SJCRH30 (cell line): ENCODE measurements at places on chromosomes 6 and 20. TPM values are rescaled to one million over a fixed set of nuclear protein-coding genes. Genes with fewer than 3 reads are reported as not detected.

DNA sequence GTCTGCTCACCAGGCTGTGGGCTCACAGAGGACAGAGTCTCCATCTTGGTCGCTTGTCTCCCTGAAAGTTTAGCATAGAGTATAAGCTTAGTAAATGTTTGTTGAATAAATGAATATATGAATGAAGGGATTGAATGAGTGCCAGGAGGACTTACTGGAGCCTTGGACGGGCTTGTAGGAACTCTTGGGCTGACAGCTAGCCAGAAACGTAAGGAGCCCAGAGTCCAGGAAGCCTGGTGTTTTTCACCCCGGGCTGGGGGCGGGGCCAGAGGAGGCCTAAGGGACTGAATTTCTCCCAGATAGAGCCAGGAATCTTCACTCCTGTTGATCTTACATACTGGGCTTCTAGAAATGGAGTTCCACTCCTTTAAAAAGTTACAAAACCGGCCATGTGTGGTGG lies 68.5 kb upstream of the SRSF6 start:
- H3K4me3 ChIP-seq, result no peak overlapping the region
- H3K27ac ChIP-seq, result no peak overlapping the region
- no peak for DNase-seq
- peaks cover 7% of the 10 kb centered on the region; the same call in 1 of the 2 replicates for H3K27me3 ChIP-seq

DNA sequence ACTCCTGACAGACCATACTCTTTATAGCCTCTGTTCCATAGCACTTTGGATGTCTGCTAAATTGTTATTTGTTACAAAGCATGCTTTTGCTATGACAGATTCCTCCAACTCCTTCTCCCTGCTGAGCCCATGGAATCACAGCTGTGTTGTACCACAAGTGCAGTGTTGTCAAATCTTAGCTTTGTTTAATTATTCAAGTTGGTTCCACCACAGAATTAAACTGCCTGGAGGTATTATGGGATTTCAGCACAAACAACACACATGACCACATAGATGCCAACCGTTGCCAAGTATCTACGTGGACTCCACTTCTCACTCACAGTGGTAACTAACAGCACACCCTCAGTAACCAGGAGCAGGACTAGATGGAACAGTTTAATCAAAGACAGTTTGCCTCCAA lies 32.7 kb upstream of the MARCKS start:
- H3K36me3 ChIP-seq, result no peaks in the 10 kb centered on the region
- peak overlapping the region; percentile 82 for H3K27ac ChIP-seq
- peak; percentile 75 for DNase-seq
- peak overlapping the region; percentile 33 for H3K4me3 ChIP-seq
- no peaks in the 10 kb centered on the region for H3K27me3 ChIP-seq
- peaks cover 39% of the 10 kb centered on the region for H3K4me1 ChIP-seq

- H3K4me3 ChIP-seq, result no peak overlapping the region
- no peaks in the 10 kb centered on the region for H3K4me1 ChIP-seq
- no peaks in the 10 kb centered on the region for H3K27me3 ChIP-seq
- no peak for DNase-seq
These were observed 188.8 kb downstream of the CD83 start for GRCh38 chr6:14306151-14306906.

DNA sequence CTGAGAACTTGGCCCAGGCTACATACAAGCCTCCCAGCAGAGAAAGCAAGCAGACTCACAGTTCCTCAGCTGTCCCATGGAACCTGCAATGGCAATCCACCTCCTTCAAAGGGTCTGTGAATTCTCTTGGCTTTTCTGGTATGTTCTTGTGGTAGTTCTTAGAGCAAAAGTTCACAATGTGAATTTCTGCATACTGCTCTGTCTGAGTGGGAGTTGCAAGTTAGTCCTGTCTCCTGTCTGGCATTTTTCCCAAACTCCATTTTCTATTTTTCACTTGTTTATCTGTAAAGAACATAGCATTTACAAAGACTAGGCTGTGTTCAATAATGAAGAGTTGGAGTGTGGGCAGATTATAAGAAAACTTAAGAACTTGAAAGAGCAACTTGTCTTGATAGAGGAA lies 269.9 kb downstream of the BCKDHB start:
- DNase-seq, result no peak
- H3K4me1 ChIP-seq, result 0 out of 2 replicates have a peak, but pooled peaks cover 3% of the 10 kb centered on the region
- no peaks in the 10 kb centered on the region for H3K27me3 ChIP-seq
- H3K4me3 ChIP-seq, result no peak overlapping the region
- no peak overlapping the region for H3K27ac ChIP-seq

DNA sequence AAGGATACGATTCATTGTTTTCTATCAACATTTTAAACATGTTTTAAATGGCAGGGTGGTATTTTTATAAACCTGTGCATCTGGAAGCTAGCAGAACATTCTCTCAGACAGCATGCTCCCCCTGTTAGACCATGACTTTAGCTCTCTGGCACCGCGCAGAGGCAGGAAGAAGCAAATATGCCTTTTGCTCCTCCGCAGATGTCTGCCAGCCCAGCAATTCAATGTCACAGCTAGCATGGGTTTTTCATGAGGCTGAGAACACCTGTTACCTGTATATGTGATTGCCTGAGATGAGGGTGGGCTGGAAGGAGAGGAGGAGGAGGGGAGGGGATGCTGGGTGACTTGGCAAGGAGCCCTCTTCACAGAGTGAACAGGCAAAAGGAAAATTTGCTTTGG lies 6.7 kb downstream of the MTCH1 start:
- H3K4me1 ChIP-seq, result peaks cover 6% of the 10 kb centered on the region; the same call in 1 of the 2 replicates
- DNase-seq, result no peak
- peaks cover 29% of the 10 kb centered on the region for H3K36me3 ChIP-seq
- H3K4me3 ChIP-seq, result no peak overlapping the region

KCNK16 gene
- total RNA-seq, result not detected in 2 replicates

CNKSR3 gene
- 29.6 and 33.8 TPM in 2 replicates for total RNA-seq

C4A gene
- total RNA-seq, result 0.81 and 2.5 TPM in 2 replicates

DDX43 gene
- not detected in 2 replicates for total RNA-seq

KCNK15 gene
- not detected in 2 replicates for total RNA-seq

GSTA4 gene
- 28.9 and 29.7 TPM in 2 replicates for total RNA-seq

CDSN gene
- 0.06 TPM in 1 of 2 replicates, not detected in the other for total RNA-seq
